ENCODE measurements at places on chromosomes 5 and 9.

DNA sequence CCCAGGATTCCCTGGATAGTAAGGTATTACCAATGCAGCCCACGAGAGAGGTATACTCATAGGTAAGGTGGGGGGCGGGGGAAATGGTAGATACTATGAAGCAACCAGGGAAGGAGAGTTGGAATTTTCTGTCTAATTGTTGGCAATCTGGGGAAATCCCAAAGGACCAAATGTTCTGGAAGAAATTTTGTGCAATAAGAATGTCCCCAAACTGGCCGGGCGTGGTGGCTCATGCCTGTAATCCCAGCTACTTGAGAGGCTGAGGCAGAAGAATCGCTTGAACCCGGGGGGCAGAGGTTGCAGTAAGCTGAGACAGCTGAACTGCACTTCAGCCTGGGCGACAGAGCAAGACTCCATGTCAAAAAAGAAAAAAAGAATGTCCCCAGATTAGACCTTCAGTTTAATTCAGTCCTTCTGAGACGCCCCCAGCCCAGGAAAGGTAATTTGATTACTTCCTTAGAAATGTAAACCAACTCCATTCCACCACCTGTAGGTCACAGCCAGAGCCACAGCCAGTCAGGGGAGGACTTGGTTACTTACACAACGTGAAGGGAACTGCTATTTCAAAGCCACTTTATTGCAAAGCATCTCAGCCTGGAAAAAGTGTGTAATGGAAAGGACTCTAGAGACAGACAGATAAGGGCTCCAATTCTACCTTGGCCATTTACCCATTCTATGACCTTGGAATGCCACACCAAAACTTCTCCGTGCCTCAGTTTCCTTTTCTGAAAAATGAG is 50.0 kb upstream of the KLF4 start:
- DNase-seq, result no peak

DNA sequence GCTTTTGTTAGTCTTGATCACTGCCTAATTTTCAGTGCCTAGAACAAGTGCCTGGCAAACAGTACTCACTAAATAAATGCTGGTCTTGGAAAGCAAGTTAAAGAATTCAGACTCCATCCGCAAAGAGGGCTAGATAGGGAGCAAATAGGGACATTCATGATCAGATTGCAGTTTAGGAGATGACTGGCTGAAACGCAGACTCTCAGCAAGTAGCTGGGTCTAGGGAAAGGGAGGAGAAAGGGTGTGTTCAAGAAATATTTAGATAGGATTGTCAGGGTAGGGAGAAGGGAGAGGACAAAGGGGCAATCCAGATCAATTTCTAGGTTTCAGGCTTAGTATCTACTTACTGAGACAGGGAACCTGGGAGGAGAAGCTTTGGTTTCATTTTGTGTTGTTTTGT is 108.4 kb downstream of the ESM1 start:
- DNase-seq, result no peak

DNA sequence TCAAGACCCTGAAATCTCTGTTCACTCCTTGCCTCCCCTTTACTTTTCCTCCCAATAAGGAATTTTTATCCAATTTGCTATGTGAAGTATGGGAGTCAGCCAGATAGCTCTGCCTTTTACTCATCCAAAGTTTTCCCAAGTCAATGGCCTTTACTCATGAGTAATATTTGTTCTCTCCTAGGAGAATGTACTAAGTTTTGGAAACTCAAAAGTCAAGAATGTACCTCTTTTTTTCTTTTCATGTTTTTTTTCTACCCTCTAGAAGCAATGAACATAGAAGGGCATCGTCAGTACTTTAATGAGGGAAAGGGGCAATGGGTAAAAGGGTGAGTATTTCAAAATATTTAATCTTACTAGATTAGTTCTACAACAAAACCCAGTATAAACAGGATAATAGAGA is 140.2 kb upstream of the SGCD start:
- DNase-seq, result no peak

GRCh38 chr9:115006660-115007059 is 76.3 kb upstream of the TNFSF8 start:
- no peak for DNase-seq

DNA sequence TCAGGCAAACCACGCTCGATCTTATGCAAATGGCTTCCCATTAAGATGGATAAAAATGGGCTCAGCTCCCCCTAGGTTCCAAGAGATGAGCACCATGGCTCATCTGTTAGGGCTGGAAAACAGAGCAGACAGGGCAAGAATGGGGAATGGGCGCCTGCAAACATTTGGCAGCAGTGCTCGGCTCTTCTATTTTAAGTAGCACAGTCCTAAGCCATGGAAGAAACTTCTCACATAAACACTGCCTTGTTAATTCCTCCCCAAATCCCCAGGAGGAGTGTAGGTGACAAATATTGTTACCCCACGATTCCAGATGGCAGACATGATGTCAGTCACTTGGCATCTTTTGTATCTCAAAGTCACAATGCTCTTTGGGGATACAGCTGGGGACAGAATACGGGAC is 221.8 kb downstream of the ICE1 start:
- DNase-seq, result no peak

DNA sequence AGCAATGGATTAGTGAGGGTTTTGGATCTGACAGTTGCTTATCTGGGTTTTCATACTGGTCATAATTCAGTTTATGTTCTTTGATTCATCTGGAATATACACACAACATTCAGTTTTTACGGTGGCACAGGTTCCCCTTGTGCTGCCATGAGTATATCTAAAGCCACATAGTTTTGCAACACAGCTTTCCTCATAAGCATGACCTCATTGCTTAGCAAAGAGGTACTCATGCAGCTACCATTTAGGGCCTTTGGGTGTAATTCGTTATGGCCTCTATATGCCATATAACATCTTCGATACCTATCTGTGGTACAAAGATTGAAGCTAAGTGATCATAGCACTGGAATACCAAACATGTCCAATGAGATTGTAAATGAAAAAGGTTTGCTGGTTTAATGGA is 2.9 kb upstream of the RBM22 start:
- no peak for DNase-seq

DNA sequence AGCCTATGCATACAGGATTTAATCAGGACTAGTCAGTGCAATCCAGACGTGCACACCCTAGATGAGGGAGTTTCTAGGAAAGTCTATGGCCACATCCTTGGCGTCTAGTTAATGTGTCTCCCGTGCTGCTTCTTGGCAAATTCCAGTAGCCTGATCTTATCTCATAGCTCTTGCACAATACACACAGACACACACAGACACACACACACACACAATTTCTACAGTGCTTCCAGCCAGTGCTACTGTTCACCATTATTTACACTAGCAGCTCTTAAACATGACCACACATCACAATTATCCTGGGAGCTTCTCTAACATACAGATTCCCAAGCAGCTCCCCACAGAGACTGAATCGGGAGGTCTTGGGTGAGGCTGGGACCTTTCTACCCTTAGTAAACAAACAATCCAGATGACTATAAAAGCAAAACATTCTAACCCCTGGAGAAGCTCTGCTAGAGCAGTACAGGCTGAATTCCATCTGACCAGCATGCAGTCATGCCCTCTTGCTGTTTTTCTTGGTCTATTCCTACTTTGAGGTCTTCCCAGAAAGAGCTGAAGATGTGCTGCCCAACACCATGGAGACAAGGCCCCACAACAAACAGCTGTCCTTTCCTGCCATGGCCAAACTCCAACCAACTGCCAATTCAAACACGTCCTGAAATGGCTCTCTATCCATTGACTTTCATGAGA is 236.6 kb downstream of the DEPDC1B start:
- DNase-seq, result no peak

GRCh38 chr5:33343676-33344327 is 97.0 kb upstream of the TARS1 start:
- peak; percentile 67 for DNase-seq

DNA sequence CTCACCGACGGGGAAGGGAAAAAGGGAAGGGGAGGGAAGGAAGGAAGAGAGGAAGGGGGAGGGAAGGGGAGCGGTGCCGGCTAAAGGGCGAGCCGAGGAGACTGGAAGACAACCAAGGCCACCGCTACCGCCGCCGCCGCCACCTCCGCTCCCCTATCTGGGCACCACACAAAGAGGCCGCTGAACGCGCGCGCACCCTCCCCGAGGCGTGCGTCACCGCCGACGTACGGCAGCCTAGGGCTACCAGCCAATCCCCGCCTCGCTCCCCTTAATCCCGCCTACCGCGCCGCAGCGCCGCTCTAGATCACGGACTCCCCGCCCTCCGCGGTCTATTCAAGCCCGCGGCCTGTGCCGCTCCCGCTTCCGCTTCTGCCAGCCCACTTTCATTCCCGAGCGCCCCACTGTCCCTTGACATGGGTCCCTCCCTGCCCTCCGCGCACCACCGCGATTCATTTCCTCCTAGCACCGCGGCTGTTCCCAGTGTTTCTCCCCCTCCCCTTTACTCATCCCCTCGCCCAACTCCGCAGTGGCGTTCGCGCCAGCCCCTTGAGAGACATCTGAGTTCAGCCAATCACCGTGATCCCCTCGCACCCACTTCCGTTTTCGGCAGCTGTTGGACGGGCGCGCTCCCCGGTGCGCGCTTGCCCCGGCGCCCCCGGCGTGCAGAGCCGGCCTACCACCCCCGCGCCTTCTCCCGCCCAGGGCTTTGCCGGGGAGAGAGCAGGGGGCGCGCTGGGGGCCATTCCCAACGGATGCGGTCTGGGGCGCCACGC is at the start of gene HNRNPA0:
TSS of gene HNRNPA0 (minus strand) at position 176 of the 773 bp plus-strand sequence. CDS start 297 bp downstream, outside the sequence.
- DNase-seq, result peak; percentile 93

GRCh38 chr9:70601000-70601951 is 186.8 kb upstream of the KLF9 start:
- DNase-seq, result no peak

GRCh38 chr5:163564321-163564938 is 59.0 kb downstream of the MAT2B start:
- DNase-seq, result peak; percentile 54

DNA sequence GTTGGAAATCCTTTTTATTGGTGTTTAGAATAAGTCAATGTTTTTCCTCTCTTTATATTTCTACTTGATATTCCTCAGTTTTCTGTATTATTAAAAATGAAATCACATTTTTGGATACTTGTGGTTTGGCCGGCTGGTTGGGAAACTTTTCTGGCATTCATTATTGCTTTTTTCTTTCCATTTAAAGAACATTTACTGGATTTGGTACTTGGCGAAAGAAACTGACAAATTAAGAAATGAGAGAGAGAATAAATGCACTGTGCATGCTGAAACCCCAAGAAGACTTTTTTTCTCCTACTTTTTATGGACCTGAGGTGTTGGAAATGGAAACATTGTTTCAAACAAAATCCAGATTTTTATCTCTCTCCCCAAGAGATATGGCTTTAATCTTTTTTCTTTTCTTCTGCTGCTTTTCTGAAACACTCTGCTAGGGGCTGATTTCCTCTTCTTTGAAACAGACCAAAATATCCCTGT is 128.4 kb downstream of the SNX18 start:
- DNase-seq, result no peak

DNA sequence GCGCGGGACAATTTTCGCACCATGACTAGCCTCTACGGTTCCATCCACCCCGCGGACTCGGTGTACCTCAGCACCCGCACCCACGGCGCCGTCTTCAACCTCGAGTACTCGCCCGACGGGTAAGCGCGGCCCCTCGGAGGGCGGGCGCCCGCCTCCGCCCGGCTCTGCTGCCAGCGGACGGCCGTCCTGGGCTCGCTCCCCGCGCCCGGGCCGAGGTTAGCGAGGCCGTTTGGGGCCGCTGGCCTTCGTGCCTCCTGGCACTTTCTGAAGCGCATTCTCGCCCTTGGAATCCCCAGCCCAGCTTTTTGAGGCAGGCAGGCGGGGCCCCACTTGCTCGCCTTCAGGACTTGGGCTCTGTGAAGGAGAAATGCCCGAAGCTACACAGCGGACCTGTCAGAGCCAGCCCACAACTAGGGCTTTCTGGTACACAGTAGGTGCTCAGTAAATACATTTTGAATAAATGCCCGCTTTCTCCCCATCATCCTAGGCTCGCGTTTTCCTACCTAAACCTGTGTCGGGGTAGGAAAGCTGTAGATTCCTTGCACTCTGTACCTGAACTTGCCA is 772 bp downstream of the DCAF10 start:
- peak; percentile 19 for DNase-seq

DNA sequence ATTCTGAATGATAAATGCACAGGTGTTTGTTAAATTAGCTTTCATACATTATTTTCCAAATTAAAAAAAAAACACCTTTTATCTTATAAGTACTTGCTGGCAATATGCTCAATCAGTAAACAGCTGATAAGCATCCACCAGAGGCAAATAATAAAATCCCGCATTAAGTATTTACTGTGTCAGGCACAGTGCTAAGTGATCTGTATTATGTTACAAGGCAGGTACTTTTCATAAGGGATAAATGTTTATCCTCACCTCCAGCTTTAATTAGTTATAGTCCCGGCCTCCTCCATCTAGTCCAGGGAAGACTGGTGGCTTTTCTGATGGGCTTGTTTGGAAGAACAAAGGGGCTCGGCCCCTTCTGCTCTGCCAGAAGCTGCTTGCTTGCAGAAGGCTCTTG is 40.1 kb downstream of the PFDN1 start:
- no peak for DNase-seq

DNA sequence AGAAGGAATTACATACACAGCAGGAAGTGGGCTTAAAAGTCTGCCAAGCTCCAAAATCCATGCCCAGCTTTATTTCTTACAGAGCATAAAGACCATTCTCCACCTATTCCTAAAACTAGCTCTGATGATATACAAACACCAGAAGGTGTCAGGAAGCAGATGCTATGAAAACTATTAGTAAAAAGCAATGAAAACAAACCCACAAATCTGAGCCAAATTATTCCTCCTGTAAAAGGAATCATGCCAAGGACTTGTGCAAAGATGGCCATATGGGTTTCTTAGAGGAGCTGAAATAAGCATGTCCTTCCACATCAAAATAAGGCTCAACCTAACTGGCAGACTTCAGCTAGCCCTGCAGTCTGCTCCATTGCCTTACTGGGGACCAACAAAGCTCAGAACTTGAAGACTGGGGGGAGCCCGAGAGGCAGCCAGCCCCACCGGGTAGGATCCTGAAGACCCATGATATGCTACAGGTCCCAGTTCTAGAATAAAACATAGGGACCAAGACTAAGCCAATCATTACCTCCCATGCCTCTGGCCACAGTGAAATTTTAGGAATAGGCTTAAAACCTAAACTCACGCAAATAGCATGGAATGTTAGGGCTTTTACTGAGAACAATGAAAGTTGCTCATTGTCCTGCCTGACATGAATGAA is 42.8 kb upstream of the GABRP start:
- no peak for DNase-seq

DNA sequence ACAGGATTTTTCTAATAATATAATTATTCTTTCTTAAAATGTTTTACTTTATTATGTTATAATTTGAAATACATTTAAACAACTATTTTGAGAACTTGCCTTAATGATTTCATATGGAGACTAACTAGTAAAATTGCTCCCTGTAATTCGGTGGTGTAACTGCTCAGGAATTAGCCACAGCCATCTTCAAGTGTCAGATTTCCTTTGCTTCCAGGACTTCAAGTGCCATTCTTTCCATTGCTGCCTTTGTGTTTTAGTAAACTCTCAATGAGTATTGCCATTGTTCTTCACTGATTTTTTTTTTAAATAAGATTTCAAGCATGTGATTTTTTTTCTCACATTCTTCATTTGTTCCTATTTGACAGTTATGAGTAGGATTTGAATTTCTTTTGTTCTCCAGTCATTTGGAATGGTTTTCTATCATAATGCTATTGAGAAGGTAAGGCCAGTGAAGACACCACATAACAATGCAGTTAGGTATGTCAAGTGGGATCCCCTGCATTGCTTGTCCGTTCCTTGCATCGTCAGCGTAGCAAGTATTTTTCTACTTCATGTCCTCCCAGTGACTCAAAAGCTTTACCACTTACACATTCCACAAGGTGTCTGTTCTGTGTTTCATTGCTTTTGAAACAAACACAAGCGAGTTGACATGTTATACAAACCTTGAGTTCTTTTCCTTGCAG is 83.7 kb downstream of the LNPEP start:
- DNase-seq, result peak; percentile 86

- DNase-seq, result no peak
Measured at GRCh38 chr5:378976-379742, 57.6 kb downstream of the AHRR start.
